ENCODE measurements at places on chromosomes 2 and 18.

DNA sequence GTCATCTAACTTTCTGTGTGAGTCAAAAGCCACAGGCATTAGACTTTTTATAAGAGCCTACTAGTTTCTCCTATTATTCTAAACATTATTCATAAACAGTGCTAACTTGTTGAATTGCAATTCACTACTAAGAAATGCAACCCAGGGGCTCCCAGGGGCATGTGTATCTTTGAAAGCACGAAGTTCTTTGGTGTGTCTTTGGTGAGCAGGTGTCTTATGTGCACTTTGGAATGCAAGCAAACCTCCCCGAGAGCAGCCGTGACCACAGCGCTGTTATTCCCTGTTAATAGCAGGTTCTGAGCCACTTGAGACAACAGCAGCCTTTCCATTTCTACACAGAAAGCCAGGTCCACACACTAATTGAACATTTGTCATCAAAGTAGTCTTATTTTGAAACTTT lies 123.5 kb downstream of the PRKRA start:
- no peak for DNase-seq

GRCh38 chr2:73823916-73824523 lies 4.7 kb upstream of the STAMBP start:
- DNase-seq, result peak; percentile 92

DNA sequence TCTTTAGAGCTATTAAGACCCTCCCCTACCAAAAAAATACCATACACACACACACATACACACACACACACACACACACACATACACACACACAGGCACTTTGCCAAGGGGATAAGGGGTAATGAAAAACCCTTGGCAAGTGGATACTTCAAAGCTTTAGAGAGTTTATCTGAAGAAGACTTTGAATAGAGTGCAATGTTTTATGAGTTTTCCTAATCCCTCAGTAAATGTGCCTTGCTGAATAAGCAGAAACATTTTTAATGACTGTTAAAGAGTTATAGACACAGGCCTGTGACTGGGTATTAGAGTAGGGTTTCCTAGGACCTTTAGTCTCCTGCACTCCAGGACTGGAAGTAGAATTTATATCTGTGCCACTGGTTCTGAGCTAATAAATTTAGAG lies 75.5 kb upstream of the CTAGE1 start:
- no peak for DNase-seq

- no peak for DNase-seq
Observed at GRCh38 chr2:237440819-237441281, 26.9 kb upstream of the COL6A3 start.

GRCh38 chr2:240593026-240593702 lies 6.6 kb downstream of the CAPN10 start:
- DNase-seq, result no peak

- no peak for DNase-seq
Observed at GRCh38 chr18:29060349-29060748, 883.4 kb upstream of the CDH2 start.

DNA sequence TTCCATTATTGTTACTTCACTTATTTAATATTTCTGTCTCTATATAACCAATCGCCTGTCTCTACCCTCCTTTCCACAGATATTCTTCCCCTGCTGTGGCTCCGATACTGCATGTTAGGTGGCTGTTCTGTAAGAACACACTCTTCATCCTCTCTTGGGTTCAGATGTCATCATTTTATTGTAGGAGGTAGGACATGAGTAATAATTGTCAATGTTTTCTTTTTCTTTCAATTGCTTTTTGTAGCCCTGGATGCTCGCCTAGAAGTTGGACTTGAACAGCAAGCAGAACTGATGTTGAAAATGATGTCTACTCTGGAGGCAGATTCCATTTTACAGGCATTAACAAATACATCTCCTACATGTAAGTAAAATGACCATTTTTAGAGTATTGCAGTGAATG lies 128.6 kb downstream of the BIRC6 start:
- peak; percentile 19 for DNase-seq

DNA sequence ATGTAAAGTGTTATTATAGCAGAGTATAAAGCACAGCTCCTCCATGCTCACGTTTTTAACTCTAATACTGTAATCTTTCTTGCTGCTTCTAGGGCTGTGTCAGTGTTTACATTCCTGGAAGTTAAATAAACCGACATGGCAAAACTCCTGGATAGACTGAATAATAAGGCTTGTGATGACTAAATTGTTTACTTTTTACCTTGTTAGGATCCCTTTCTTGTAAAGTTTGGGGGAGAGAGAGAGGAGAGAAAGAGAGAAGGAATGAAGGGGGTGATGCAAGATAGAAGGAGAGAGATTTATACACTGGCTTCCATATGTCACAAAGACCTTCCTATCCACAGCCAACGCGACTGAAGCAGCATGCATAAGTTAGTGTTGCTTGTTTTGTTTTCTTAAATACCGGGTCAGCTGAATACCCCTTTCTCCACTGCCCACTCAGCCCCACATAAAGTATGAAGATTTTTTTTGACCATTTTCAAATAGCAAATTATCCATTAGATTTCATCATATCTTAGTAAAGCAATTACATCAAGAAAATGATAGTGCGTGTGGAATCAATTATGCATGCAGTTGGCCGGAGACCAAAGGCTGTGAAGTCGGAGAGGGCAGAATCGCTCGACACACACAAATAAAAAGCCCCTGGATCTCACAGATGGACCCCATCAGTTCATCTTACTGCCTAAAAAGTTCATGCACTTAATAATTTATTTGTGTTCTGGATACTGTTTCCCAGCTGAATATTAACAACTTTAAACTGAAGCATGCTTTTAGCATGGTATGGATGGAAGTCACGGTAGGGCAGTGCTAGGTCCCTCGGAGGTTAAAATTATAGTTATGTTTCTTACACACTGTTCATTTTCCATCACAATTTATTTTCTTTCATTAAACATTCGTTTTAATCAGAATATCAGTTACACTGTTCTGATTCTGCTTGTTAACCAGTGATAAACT lies 20.1 kb downstream of the BCL11A start:
- DNase-seq, result no peak

DNA sequence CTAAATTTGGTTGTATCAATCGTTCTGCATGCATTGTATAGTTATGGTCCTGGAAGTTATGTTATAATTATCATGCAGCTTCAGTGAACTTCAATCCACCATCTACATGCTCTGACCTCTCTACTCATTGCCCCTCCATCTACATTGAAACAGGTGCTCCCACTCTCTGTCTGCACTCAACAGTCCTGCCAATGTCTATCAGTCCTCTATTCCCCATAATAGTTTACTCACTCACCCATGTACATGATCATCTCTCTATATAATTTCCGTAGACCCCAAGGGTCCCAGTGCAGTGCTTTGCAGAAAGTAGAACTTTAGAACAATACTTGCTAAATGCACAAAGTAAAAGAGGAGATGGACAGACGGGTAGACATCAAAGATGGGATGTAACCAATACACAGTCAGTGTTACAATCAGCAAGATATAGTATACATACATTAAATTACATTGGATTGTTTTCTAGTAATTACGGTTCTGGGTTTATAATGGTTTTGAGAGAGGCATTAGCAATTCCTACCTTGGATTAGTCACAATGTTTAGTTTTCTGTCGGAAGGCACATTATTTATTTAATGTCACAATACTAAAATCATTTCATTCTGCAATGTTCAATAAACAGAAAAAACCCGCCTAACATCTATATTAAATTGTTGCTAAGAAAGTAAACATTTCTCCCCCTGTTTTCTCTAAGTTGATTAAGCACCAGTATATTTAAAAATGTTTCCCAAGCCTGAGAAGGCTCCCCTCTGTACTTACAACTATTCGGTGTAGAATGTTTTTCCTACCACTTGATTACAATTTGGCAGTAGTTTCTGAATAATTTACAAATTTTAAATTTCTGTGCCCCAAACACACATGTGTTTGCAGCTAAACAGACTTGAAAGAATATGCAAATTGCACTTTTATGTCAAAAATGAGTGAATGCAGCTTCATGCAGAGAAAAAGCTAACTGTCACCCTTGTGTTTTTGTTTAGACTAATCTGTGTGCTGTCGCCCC lies 94.4 kb upstream of the SIX2 start:
- DNase-seq, result no peak

DNA sequence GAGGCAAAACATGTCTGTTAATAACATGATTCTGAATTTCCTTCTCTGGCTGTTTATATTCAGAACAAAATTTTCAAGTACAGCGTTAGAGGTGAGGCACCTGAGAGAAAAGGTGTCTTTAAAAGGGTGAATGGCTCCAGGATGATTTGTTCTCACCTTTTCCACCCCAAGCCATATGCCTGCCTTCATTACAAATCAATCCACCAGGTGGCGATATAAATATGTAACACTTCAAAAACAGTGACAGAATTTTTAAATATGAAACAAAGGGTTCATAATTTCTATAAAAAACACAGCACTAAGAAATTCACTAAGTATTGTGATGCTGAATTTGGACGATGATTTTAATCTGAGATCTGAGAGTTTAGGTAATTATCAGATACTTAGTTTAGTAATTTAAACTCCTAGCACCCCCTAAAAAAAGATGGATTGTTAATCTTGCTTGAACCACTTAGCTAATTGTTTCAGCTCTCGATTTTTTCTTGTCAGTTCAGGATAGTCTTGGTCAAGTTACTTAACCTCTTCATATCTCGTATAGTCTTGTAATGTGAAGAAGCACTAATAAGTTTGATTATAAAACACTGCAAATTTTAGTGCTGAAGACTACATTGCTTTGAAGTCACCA lies 528.8 kb downstream of the CPS1 start:
- DNase-seq, result peak; percentile 55

- DNase-seq, result no peak
Observed at GRCh38 chr2:240559286-240559685, 871 bp upstream of the DUSP28 start.

GRCh38 chr2:213018340-213018901 lies 133.0 kb downstream of the IKZF2 start:
- DNase-seq, result no peak

DNA sequence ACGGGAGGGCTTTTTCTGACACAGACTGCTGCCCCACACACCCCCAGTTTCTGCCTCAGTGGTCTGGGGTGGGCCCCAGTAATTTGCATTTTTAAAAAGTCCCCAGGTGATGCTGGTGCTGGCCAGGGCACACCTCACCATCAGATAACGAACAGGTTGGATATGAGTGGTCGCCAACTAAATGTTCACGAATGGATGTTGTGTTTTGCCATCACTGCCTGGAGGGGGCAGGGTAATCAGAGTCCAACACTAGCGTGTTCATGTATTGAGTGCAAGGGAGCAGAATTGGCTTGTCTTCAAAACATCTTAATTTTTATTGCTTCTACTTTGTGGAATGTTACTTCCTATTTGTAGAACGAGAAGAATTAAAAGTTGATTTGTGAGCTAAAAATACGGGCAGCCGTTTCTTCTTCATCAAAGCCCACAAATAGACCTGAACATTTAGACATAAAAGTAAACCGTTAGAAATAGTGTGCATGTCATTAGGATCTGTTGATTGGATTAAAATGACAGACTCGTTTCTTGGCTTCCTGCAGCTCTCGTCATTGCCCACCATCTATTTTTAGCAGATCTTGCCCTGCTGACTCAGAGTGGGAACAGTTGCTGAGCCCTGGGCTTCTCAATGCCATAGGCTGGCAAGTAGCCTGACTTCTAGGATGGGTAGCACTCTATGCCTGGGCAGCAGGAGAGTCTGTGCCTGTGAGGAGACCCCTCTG lies 45.2 kb downstream of the NCK2 start:
- peak; percentile 71 for DNase-seq

- no peak for DNase-seq
Observed at GRCh38 chr18:57439985-57440330, 4.8 kb downstream of the ONECUT2 start.

DNA sequence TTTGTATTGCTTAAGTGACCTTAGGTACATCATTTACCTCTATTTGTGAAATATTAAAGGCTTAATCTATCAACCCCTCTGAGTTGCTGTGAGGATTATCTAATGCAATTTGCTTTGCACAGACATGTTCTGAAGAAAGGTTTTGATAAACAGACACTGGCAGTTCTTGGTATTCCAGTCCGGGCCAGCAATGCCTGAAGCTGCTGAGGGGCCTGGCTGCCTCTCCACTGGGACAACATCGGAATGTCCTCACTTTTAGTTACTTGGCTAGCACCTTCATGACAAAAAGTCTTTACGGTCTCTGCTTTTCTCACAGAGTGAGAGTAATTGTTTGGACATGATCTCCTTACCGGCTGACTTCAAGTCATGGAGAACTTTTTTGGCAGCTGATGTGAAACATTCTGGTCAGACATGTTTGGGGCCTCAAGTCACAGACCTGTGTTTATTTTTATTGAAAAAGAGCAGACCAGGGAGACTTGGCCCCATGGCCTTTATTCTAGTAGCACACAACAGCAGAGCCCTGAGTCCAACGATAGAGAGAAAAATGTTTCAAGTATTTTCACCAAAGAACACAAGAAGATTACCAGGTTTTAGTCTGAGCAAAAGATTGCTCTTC lies 1112.3 kb upstream of the FANCL start:
- no peak for DNase-seq

GRCh38 chr2:121860033-121860757 lies 104.7 kb downstream of the TSN start:
- DNase-seq, result no peak

DNA sequence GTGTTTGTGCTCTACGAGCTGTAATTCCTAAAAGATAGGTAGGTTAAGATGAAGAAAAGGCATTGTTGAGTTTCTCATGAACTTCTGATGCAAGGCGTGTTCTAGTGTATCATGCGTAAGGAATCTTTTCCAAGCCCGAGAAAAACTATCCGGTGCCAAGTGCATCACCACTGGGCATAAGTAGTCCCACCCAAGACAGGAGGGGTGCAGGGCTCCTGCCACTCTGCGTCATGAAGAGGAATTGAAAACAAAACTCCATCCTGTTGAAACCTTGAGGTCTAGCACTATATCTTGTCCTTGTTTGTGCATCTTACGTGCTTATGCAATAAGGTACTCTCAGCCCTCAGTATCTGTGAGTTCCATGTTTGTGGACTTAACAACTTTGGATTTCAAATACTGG lies 45.7 kb downstream of the RAB31 start:
- DNase-seq, result no peak

- no peak for DNase-seq
Observed at GRCh38 chr18:9867071-9867594, 18.6 kb upstream of the TXNDC2 start.

DNA sequence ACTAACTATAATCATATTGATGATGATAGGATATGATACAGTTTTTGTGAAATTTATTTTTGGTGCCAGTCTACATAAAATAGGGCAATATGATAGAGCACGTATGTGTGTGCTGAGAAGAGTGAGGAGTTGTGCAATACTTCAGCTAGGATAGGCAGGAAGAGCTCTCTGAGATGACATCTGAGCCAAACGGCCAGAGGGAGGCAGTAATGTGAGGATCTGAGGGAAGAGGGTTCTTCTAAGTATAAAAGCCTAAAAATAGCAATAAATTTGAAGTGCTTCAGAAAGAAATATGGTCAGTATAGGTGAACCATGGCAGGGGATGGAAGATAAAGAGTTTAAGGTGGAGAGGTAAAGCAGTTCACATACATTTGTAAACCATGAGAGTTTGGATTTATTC lies 102.5 kb downstream of the OLA1 start:
- peak; percentile 3 for DNase-seq

- DNase-seq, result no peak
Observed at GRCh38 chr2:41576423-41576822, 471.4 kb upstream of the PKDCC start.
